ENCODE measurements at places on chromosomes 4 and X.

GRCh38 chr4:20044966-20045365, 206.7 kb upstream of the SLIT2 start:
- no peak for DNase-seq

DNA sequence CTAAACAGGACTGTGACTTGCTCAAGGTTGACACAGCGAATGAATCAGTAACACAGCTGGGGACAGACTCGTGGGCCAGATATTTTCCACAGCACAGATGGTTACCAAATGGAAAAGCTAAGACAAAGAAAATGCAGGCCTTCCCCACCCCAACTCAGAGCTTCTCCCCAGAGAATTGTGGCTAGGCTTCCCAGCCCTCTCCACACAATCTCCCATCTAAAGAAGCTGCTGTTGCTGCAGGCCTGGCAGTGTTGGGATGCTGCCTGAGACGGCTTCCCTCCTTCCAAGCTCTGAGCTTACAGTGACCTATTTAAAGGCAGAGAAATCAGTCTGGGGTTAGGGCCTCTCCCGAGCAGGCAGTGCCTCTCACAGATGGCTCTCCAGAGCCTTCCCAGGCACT, 46.5 kb upstream of the PGRMC1 start:
- DNase-seq = no peak

DNA sequence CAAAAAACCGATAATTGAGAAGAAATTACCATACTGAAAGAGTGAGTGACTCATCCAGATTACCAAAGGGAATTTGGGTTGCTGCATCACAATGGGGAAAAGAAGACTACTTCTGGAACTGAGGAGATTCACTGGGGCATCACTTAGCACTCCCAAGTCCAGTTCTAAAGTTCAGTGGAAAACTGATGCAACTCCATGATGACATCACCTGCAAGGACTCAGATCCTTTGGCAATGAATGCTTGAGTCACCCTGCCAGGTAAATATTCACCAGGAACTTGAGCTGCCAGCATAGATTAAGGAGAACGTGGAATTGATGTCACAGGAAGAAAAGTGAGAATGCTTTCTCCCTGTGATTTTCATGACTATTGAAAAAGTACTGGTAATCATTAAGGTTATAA, 32.0 kb upstream of the SMIM10L2A start:
- DNase-seq = peak; percentile 63

DNA sequence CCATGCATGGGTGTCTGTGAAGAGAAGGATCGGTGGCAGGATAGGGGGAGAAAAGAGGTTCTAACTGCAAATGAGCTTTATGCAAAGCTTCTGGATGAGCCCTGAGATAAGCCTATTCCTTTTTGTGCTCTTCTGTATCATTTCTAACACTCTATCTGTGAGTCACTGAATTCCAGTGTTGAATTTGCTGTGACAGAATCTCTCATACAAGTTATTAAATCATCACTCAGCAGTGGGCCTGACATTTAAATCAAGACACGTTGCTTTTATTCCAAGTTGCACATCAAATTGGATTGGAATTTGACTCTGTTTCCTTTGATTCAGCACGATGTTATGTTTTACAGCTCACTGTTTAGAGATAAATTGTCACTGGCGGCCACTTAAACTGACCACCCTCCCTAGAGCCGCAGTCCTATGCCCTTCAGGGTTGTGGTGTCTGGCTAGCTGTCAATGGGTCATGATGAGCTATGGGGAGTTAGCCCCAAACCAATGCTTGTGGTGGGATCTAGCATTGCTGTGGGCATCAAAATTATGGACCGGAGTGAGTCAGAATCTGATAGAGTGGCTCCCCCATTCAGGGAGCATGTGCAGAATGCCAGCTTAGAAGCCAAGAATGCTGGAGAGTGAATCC, 42.7 kb downstream of the LHFPL1 start:
- DNase-seq = no peak

GRCh38 chr4:6125103-6125651, 75.2 kb downstream of the JAKMIP1 start:
- DNase-seq = no peak

DNA sequence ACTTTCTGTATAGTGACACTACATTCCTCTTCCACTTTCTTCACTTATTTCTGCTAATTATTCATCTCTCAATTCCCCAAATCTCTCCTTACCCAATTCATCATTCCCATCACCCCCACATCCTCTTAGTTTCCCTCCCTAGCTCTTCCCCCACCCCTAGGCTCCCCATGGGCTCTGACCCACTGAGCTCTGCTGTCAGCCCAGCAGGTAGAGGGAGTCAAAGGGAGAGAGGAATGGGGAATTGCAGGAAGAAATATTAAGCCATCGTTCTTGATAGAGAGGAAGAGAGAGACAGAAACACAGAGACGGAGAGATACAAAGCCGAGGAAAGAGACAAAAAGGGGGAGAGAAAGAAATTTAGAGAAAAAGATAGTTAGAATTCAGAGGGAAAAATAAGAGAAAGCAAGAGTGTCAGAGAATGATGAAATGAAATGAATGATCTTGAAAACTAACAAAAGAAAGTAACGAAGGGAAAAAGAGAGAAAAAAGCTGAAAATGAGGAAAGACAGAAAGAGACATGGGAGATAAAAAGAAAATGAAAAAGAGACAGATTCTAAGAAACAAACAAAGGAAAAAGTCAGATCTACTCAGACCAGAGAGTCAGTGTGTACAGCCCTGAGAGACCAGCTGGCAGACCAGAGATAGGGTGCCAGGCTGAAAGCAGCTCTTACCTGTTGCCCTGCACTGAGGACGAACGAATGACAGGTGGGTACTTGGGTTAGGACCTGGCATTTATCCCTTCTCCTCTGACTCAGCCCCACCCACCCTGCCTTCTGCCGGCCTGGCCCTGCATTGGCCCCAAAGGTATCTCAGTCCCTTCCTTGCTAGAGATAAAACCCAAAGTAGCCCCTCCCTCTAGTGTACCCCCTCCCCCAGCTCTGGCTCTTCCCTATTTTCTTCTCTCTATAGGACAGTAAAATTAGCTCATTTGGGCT, at the start of gene ALAS2:
ALAS2 (minus strand) TSS at position 707 of the 935 bp plus-strand sequence. CDS start 4,977 bp downstream, outside the sequence.
- no peak for DNase-seq

GRCh38 chr4:118823471-118823870, 12.5 kb downstream of the SEC24D start:
- DNase-seq = peak; percentile 47

GRCh38 chr4:95220205-95221175, 328.3 kb downstream of the UNC5C start:
- DNase-seq = no peak

- peak; percentile 24 for DNase-seq
Observed at GRCh38 chr4:73343432-73343831, 60.7 kb upstream of the ALB start.

DNA sequence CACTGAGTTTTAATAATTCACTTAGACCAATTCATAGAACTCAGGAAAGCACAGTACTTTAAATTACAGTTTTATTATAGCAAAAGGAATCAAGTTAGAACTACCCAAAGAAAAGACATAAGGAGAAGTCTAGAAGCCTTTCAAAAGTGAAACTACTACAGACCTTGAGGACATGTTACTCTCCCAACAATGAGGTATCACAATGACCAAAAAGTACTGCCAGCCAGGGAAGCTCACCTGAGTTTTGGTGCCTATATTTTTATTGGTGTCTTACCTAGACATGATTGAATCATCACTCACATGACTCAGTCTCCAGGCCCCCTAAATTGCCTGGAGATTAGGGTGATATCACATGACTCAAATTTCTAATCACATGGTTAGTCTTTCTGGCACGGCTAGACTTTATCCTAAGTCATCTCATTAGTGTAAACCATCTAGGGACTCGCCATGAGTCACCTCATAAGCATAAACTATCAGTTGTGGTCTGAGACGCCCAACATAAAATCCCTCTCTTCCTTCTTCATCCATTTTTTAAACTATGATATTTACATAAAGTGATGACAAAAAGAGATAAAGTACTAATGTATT, 372.3 kb downstream of the TMA16 start:
- peak; percentile 48 for DNase-seq

- DNase-seq = no peak
Observed at GRCh38 chr4:185219551-185220344, 10.3 kb downstream of the SNX25 start.

DNA sequence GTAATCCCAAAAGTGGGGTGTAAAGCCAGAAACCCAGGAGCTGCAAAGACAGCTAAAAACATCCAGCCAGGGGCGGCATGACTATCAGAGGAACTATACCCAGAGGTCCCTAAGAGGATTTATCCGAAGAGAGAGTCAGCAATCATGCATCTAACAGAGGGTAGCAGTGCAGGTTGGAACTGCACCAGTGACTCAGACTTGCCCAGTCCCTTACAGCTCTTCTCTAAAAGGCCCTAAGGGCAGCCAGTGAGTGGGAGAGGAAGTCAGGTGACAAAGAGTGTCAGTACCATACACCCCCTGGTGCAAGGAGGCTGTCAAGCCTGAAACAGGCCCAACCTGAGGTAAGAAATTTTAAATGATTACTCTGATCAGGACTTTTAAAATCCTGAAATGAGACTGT, 88.1 kb downstream of the CAMK2D start:
- peak; percentile 14 for DNase-seq

DNA sequence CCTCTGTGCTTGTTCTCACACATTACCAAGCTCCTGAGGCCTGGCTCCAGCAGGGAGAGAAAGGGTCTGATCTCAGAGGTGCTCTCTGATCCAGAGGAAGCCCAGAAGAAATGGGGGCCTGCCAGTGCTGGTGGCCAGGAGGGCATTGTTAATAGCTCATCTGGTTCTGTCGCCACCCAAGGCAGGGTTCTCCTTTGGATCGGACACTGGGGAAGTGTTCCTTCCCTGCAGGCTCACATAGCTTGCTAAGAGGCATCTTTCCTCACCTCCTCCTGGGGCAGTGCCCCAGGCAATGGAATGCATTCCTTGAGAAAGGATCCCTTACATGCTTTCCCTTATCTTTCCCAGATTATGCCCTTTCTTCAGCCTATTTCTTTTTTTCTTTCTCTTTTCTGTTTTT, 53.8 kb downstream of the RBM47 start:
- DNase-seq = no peak

DNA sequence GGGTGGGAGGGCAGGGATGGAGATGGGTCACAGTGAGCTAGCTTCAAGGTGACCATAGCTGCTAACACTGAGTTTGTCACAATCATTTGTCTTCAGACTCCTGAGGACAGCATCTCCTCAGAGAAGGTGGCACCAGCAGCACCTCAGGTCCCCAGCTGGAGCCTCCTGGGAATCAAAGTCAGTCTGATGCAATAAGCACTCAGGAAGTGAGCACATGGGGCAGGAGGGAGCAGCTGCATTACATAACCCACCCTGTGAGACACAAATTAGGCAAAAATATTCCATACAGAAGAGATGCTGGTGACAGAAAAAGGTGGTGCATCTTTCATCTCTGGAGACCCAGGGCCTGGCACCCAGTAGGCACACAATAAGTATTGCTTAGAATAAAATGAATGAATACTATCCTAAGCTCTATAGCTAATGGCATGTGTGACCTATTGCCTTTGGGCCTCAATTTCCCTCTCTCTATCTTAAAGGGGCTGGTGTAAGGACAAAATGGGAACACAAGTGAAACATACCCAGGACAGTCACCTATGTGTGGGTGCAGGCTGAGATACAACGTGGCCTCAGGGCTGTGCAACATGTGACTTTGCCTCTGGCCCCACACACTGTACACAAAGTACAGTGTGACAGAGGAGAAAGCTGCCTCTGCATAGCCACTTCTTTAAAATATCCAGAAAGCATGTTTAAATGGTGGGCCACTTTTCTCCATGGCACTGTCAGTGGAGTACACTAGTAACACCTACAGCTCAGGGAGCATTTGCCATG, 37.1 kb downstream of the SLC39A8 start:
- DNase-seq = no peak

GRCh38 chr4:83581411-83582288, 45.7 kb downstream of the GPAT3 start:
- DNase-seq = no peak

DNA sequence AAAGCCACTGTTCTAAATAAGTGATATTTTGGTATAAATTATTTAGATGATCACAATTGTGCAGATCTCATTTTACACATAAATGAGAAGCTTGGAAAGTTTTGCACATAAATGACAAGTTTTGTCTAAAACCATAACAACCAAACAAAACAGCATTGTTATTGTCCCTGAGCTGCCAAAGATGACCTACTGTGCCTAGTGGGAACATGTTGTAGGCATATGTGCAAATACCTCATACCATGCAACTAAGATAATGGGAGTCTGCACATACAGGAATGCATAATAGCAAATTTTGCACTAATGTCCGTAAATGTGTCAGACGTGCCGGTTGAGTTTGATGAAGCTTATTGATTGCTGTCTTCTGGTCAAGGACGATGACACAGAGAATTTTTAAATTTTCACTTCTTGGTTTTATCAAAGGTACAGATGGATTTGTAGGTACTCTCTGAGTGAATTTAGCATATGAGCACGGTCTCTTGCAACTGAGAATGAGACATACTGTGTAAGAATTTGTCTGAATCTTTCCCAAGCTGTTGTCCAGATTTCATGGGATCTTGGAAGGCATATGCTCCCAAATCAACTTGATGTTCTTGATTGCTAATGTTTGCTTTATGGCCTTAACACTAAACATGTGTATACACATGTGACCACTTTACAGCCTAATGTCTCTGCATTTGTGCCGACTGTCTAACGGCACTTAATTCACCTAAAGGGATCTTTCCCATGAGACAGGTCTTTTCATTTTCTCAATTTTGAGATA, 1133.5 kb downstream of the FAT4 start:
- no peak for DNase-seq

- no peak for DNase-seq
Observed at GRCh38 chr4:168498251-168498650, 1.4 kb downstream of the PALLD start.

GRCh38 chr4:184287697-184288255, 70.1 kb upstream of the ENPP6 start:
- no peak for DNase-seq

DNA sequence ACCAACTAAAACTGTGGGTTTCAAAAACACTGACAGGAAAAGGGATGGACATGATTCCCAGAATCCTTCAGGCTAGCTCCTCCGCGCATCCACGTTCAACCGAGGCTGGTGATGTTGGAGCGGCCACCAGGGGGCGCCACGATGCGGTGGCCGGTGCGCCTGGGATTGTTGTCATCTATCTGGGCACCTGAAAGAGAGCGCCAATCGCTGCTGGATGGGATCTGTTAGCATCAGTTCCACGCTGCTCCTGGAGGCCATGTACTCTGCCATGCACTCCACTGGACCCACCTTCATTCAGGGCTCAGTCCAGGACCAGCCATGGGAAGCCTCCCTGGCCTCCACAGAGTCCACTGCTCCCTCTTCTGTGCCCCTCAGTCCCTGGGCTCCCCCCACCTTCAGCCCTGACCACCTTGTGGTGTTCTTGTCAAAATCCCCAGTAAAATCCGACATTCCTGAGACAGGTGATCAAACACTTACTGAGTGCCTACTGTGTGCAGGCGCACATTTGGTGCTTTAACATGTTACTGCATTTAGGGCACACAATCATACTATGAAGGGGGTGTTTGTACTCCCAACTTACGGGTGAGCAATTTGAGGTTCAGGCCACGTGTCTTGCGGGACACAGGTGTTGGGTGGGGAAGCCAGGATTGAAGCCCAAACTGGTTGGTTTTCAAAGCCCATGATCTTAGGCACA, 71.1 kb downstream of the CRMP1 start:
- DNase-seq = no peak

Measured in Caki2 (cell line).